Activated CD4-positive, alpha-beta memory T cell treated with anti-CD3 and anti-CD28 coated beads, Interleukin-2, amount 10 ng/mL, durations not matched to agents 7 days and 5 days (primary cell): ENCODE measurements at places on chromosomes 2 and 18. TPM values are rescaled to one million over a fixed set of nuclear protein-coding genes. Genes with fewer than 3 reads are reported as not detected.
A peak's percentile ranks its signal among the peaks of the same experiment; 100 is the strongest.

SUCLG1 gene
- 66.1 TPM for total RNA-seq

AMER3 gene
- total RNA-seq, result not detected

EMILIN1 gene
- 0.78 TPM for total RNA-seq

TXNDC2 gene
- not detected for total RNA-seq

ASB18 gene
- total RNA-seq, result not detected

CHCHD5 gene
- 47.5 TPM for total RNA-seq

RTKN gene
- 1.1 TPM for total RNA-seq

UGT1A4 gene
- not detected for total RNA-seq

FAM237A gene
- total RNA-seq, result not detected

GRCh38 chr18:58960946-58961722, 96.5 kb downstream of the ZNF532 start:
- H3K4me1 ChIP-seq, result peaks cover 4% of the 10 kb centered on the region
- no peak overlapping the region for H3K4me3 ChIP-seq
- DNase-seq, result no peak
- H3K27ac ChIP-seq, result no peak overlapping the region
- peaks cover 2% of the 10 kb centered on the region for H3K27me3 ChIP-seq

- H3K27ac ChIP-seq, result peak overlapping the region; percentile 31
- no peak overlapping the region for H3K4me3 ChIP-seq
- H3K4me1 ChIP-seq, result peaks cover 27% of the 10 kb centered on the region
Observed at GRCh38 chr2:55590810-55591440, 26.5 kb downstream of the PPP4R3B start.

DNA sequence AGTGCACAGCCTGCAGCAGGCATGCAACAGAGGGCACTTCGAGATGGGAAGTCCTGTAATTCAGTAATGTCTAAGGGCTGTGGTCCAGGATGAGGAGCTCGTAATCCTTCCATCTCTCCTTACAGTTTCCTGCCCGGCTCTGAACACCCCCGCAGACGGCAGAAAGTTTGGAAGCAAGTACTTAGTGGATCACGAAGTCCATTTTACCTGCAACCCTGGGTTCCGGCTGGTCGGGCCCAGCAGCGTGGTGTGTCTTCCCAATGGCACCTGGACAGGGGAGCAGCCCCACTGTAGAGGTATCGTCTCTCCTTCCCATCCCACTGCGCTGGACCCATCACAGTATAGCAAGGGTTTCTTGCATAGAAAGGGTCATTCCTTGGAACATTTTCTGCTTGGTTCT, 26.7 kb downstream of the FBLN7 start:
- H3K4me1 ChIP-seq, result peaks cover 13% of the 10 kb centered on the region
- peaks cover 2% of the 10 kb centered on the region for H3K27me3 ChIP-seq
- DNase-seq, result no peak
- no peaks in the 10 kb centered on the region for H3K36me3 ChIP-seq
- no peak overlapping the region for H3K4me3 ChIP-seq
- no peak overlapping the region for H3K27ac ChIP-seq

GRCh38 chr2:226661789-226662545, 137.7 kb downstream of the IRS1 start:
- H3K27ac ChIP-seq, result no peak overlapping the region
- H3K4me1 ChIP-seq, result peaks cover 4% of the 10 kb centered on the region
- no peak overlapping the region for H3K4me3 ChIP-seq
- no peaks in the 10 kb centered on the region for H3K36me3 ChIP-seq
- peaks cover 11% of the 10 kb centered on the region for H3K27me3 ChIP-seq

DNA sequence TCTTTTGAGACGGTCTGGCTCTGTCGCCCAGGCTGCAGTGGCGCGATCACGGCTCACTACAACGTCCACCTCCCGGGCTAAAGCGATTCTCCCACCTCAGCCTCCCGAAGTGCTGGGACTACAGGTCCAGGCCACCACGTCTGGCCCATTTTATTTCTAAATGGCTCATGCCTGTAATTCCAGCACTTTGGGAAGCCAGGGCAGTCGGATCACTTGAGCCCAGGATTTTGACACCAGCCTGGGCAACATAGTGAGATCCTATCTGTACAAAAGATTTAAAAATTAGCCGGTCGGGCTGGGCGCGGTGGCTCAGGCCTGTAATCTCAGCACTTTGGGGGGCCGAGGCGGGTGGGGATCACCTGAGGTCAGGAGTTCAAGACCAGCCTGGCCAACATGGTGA, 26.4 kb upstream of the EFHD1 start:
- DNase-seq, result no peak
- peaks cover 10% of the 10 kb centered on the region for H3K4me1 ChIP-seq
- H3K4me3 ChIP-seq, result no peak overlapping the region
- H3K27ac ChIP-seq, result no peak overlapping the region

GRCh38 chr2:172889768-172890430, 154.3 kb downstream of the RAPGEF4 start:
- no peak overlapping the region for H3K27ac ChIP-seq
- no peak overlapping the region for H3K4me3 ChIP-seq
- H3K27me3 ChIP-seq, result peaks cover 18% of the 10 kb centered on the region

- H3K4me3 ChIP-seq, result no peak overlapping the region
- no peaks in the 10 kb centered on the region for H3K36me3 ChIP-seq
- no peak overlapping the region for H3K27ac ChIP-seq
- no peak for DNase-seq
- no peaks in the 10 kb centered on the region for H3K4me1 ChIP-seq
- no peaks in the 10 kb centered on the region for H3K27me3 ChIP-seq
Observed at GRCh38 chr2:54191361-54192135, 64.5 kb downstream of the TSPYL6 start.

DNA sequence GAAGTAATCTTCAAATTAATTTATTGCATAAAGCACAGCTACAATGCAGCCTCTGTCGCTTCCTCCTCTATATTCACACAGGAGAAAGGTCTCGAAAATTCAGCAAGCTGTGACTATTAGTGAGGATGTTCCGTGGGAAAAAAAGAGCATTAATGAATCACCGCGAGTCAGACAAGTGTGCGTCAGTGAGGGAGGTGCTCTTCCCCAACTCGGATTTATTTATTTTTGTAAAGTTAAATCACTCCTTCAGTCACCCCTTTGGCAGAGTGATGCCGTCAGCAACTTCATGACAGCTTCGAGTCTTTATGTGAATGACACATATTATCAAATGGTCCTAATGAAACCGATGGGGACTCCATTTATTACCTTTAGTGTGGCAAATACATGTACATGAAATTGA, 648.9 kb upstream of the SALL3 start:
- no peak for DNase-seq
- no peak overlapping the region for H3K4me3 ChIP-seq
- no peaks in the 10 kb centered on the region for H3K4me1 ChIP-seq
- no peaks in the 10 kb centered on the region for H3K36me3 ChIP-seq
- no peaks in the 10 kb centered on the region for H3K27me3 ChIP-seq

DNA sequence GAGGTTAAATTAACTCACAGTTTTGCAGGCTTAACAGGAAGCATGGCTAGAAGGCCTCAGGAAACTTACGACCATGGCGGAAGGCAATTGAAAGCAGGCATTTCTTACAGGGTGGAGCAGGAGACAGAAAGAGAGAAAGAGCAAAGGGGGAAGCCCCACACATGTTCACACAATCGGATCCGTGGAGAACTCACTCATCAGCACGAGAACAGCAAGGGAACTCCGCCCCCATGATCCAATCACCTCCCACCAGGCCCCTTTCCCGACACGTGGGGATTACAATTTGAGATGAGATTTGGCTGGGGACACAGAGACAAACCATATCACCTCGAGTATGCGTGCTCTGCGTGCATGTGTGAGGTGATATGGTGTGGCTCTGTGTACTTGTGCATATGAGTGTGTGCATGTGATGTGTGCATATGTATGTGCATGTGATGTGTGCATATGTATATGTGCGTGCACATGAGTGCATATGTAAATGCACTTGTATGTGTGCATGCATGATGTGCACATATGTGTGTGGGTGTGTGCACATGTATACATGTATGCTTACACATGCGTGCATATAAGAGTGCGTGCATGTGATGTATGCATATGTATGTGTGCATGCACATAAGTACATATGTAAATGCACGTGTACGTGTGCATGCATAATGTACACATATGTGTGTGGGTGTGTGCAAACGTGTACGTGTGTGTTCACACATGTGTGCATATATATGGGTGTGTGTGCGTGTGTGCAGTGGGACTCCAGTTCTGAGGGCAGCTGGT, 108.7 kb upstream of the HDAC4 start:
- no peaks in the 10 kb centered on the region for H3K36me3 ChIP-seq
- DNase-seq, result no peak

DNA sequence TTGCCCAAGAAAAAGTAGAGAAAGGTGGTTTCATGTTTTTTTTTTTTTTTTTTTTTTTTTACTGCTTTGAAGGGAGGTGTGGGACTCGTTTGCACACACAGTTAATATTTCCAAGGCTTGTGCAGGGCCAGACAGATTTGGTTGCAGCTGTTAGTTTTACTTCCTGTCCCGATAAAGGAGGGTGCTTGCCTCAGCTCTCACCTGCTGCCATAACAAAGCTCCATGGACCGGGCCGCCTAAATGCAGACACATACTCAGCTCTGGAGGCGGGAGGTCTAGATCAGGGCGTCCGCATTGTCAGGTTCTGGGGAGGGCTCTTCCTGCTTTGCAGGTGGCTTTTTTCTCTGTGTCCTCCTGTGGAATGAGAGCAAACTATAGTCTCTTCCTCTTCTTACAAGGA, 69.9 kb downstream of the ODC1 start:
- peak; percentile 21 for DNase-seq
- H3K27ac ChIP-seq, result no peak overlapping the region
- H3K27me3 ChIP-seq, result no peaks in the 10 kb centered on the region
- H3K4me1 ChIP-seq, result peaks cover 70% of the 10 kb centered on the region
- H3K4me3 ChIP-seq, result no peak overlapping the region
- H3K36me3 ChIP-seq, result no peaks in the 10 kb centered on the region

- no peak overlapping the region for H3K4me3 ChIP-seq
- no peak for DNase-seq
- no peak overlapping the region for H3K27ac ChIP-seq
- no peaks in the 10 kb centered on the region for H3K27me3 ChIP-seq
- H3K4me1 ChIP-seq, result no peaks in the 10 kb centered on the region
Observed at GRCh38 chr2:80462654-80463053, 158.1 kb upstream of the LRRTM1 start.

- no peak for DNase-seq
- H3K4me1 ChIP-seq, result peaks cover 19% of the 10 kb centered on the region
Observed at GRCh38 chr2:111208639-111209038, 87.9 kb downstream of the BCL2L11 start.

- no peak for DNase-seq
- H3K4me1 ChIP-seq, result no peaks in the 10 kb centered on the region
- no peaks in the 10 kb centered on the region for H3K36me3 ChIP-seq
- no peaks in the 10 kb centered on the region for H3K27me3 ChIP-seq
Observed at GRCh38 chr2:133414486-133415209, 153.6 kb downstream of the NCKAP5 start.

- H3K4me3 ChIP-seq, result peak overlapping the region; percentile 55
- H3K36me3 ChIP-seq, result no peaks in the 10 kb centered on the region
- H3K27me3 ChIP-seq, result peaks cover 70% of the 10 kb centered on the region
- H3K27ac ChIP-seq, result no peak overlapping the region
- no peak for DNase-seq
Observed at GRCh38 chr2:134717286-134718022, 1.3 kb downstream of the TMEM163 start.

- no peaks in the 10 kb centered on the region for H3K36me3 ChIP-seq
- H3K4me3 ChIP-seq, result no peak overlapping the region
- H3K4me1 ChIP-seq, result peaks cover 23% of the 10 kb centered on the region
- no peak for DNase-seq
Observed at GRCh38 chr2:157246765-157247407, 10.6 kb upstream of the GALNT5 start.
